ENCODE measurements at places on chromosomes 1 and 21.

DNA sequence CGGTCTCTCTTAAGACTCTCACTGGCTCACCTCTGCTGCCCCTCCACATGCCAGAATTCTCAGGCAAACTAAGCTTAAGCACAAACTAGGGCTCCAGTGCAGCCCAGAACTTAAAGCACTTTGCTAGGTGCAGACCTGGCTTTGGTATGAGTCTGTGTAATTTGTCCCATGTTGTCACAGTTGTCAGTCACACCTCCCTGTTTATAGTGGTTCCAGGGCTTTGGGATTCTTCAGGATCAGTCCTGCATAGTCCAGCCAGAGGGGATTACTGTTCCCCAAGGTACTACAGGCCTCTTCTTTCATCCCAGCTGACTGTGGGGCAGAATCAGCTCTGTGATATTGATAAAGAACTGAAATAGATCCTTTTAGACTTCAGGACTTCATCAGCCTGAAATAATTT lies 105.0 kb upstream of the UBE2U start:
- DNase-seq = no peak

DNA sequence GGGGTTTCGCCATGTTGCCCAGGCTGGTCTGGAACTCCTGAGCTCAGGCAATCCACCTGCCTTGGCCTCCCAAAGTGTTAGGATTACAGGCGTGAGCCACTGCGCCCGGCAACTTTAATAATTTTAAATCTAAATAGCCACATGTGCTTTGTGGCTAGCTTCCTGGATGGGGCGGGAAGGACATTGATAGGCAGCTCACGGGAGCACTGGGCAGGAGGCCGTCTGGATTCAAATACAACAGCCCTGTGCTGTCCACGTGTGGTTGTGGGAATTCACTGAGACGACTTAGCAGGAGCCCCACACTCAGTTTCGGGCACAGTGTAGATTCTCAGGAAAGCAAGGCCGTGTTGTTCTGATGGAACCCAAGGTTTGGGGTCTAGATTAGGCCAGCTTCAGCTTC lies 177.1 kb downstream of the ETS2 start:
- DNase-seq = no peak

- no peak for DNase-seq
These were observed 494.0 kb downstream of the KCNT2 start for GRCh38 chr1:196114193-196114592.

GRCh38 chr1:189962181-189962580 lies 515.5 kb downstream of the BRINP3 start:
- DNase-seq = no peak

GRCh38 chr1:67607286-67607685 lies 77.7 kb upstream of the GADD45A start:
- DNase-seq = no peak

- no peak for DNase-seq
These were observed 18.8 kb upstream of the COP1 start for GRCh38 chr1:176225911-176226310.

GRCh38 chr1:160569806-160570205 lies 9.5 kb downstream of the CD84 start:
- no peak for DNase-seq

DNA sequence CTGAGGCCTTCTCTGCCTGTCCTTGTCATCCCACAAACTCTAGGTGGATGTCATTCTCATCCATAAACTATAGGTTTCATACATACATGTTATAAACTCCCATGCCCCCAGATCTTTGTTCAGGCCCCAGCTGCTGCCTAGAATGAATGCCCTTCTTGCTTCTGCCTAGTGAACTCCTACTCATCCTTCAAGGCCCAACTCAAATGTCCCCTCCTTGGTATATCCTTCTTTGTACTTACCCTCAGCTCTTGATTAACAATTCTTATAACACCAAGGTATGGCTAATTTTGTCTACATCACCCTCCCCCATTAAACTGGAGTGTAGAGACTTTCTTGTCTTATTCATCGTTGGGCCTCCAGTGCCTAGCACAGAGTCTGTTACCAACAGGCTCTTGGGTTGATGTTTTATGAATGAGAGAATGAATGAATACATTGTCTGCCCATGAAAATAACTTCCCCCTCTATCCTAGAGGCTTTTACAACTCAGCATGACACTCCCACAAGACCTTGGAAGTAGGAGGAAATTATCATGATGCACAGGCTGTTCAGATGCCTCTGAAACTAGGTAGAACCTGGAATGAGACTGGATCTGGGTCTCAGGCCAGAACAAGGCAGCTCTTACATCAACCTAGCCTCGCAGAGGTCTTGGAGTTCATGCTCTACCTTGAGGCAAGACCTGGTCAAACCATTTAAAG lies 26.9 kb downstream of the EPHB2 start:
- DNase-seq = no peak

DNA sequence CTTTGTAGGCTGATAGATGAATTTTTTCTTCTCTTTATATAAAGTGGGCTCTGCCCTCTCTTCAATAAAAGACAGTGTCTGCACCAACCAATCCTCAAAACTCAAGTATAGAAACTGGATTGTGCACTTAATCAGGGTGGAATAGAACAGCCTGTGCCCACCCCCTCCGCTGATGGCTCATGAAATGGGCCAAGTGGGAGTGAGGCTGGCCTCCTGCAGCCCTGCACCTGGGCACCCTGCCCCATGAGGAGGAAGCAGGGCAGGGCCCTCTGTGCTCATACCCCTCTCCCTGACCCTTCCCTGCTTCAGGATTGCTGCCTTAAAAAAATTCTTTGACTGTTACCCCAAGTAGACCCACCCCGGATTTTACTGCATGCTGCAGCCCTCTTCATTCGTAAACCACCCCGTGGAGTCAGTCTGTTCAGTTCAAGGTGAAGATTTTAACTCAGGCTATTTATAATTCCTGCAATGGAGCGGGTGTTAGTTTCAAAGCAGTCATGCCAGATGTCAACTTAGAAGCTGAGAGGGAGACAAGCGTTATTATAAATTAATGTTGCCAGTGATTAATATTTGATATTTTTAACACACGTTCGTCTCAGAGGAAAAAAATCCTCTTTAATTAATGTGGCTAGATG lies 15.8 kb downstream of the PROK1 start:
- no peak for DNase-seq

GRCh38 chr21:45293726-45294401 lies 6.2 kb upstream of the POFUT2 start:
- no peak for DNase-seq

- no peak for DNase-seq
These were observed 25.8 kb upstream of the SIPA1L2 start for GRCh38 chr1:232655746-232656085.

DNA sequence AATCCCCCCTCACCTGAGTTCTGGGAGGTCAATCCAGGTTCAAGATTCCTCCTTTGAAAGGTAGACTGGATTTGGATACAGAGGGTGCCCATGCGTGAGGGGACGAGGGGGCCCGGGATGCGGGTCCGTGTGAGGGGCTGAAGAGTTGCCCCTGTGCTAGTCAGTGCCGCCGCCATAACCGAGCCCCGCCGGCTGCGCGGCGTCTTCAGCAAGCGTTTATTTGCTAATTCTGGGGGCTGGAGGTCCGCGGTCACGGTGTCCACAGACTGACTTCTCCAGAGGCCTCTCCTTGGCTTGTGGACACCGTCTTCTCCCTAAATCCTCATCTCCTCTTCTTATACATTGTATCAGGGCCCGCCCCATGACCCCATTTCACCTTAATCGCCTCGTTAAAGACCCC lies 20.9 kb upstream of the SAMD11 start:
- no peak for DNase-seq

- DNase-seq = no peak
These were observed 1431.7 kb upstream of the B3GALT2 start for GRCh38 chr1:194618101-194618500.

DNA sequence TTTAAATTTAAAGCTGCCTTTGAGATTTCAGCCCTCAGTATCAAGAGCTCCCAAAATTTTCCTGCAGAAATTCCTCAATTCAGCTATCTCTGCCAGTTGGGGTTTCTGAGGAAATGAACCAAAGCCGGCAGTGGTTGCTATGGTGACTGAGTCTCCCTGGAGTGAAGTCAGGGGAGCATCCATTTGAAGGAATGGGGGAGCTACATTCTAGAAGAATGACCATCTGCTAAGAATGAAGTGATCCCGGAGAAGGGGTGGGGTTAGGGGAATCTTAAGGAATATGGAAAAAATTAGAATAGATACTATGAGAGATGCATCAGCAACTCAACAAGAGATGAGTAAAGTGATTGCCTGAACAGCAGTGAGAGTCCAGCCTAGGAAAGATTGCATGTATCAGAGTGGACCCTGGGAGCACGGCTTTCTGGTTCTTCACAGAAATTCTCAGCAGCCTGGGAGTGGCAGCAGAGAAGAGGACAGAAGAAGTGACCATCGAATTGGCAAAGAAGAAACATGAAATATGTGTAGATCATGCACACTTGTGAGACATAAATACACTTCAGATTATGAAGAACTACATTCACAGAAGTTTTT lies 94.7 kb downstream of the CHD1L start:
- no peak for DNase-seq

- no peak for DNase-seq
These were observed 127.8 kb upstream of the GREM2 start for GRCh38 chr1:240739754-240740153.

- DNase-seq = no peak
These were observed 110.6 kb downstream of the HS2ST1 start for GRCh38 chr1:87024936-87025540.

GRCh38 chr21:38039841-38040240 lies 123.6 kb upstream of the KCNJ6 start:
- no peak for DNase-seq

GRCh38 chr1:21636029-21636428 lies 33.1 kb downstream of the RAP1GAP start:
- DNase-seq = no peak

DNA sequence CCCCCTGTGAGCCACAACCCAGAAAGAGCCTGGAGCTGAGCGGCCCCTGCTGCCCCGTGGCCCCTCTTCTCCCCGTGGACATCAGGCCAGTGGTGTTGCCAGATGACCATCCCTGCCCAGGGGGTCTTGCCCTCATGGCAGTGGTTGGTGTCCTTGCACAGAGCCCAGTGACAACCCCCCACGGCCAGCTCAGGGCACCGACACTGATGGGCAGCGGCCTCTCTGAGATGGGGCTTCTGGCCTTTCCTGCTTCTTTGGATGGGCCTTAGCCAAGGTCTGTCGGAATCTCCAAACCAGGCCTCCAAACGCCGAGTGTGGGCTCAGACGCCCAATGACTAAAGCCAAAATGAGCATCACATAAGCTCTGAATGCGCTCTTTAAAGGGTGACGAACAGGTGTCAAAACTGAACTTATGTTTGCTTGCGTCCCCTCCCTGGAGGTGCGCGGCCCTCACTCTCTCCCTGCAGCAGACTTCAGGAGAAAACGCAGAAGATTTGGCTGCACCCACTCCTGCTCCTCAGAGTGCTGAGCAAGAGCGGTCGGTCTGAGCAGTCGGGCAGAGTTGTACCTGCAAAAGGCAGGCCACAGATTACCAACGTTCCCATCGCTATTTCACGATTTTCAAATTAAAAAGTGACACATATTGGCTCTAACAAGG lies 41.9 kb downstream of the UBE2G2 start:
- DNase-seq = no peak

GRCh38 chr1:64308866-64309265 lies 105.4 kb downstream of the UBE2U start:
- DNase-seq = no peak

- no peak for DNase-seq
These were observed 256.7 kb upstream of the CAMK1G start for GRCh38 chr1:209326831-209327230.

DNA sequence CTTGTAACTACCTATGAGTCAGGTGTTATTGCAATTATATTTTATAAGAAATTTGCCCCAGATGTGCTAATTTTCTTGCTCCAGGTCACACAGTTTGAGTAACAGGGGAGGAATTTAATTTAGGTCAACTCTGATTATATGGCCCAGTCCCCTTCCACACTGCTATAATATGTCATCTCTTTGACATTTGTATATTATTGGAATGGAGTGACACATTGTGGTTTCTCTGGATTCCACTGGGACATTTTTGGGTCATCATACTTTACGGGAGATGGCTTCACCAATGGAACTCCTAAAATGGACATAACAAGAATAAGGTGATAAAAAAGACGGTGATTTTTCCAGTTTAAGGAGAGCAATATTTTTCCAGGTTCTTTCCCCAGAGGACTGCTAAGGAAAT lies 191.2 kb downstream of the DISC1 start:
- DNase-seq = no peak

GRCh38 chr1:47771751-47772150 lies 225.4 kb downstream of the TRABD2B start:
- no peak for DNase-seq

GRCh38 chr21:42460391-42461184 lies 35.4 kb downstream of the RSPH1 start:
- no peak for DNase-seq

DNA sequence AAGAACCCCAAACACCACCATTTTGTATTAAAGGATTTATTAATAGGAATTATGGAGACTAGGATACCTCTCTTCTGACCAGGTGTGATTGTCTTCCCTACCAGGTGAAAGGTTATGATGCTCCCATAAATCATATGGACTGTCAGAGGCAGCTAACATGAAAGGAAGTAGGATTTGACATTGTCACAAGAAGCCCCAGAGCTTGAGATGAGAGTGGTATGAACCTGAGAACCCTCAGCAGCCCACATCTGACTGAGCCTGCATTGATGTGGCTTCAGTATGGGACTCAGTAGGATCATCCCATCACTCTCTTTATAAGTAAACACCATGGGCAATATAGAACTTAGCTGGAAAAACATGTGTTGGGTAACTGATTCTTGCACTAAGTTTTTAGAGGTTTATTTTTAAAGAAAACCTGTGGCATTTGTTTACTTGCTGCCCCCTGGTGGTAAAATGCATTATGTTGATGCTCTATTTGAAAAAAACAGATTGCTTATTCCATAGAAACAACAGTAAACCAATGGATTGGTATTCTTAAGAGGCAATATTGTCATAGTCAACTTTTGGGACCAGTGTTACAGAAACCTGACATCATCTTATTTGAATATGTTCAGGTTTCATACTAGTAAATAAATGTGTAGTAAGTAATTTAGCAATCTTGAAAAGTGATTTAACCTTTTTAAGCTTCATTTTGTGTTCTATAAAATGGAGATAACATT lies 16.6 kb upstream of the CACYBP start:
- no peak for DNase-seq

- no peak for DNase-seq
These were observed 48.0 kb upstream of the ACOT11 start for GRCh38 chr1:54500107-54500431.

GRCh38 chr1:244435562-244436205 lies 16.0 kb downstream of the ADSS2 start:
- no peak for DNase-seq

All from D721Med (cell line).